ENCODE measurements at places on chromosomes 1 and 21.

DNA sequence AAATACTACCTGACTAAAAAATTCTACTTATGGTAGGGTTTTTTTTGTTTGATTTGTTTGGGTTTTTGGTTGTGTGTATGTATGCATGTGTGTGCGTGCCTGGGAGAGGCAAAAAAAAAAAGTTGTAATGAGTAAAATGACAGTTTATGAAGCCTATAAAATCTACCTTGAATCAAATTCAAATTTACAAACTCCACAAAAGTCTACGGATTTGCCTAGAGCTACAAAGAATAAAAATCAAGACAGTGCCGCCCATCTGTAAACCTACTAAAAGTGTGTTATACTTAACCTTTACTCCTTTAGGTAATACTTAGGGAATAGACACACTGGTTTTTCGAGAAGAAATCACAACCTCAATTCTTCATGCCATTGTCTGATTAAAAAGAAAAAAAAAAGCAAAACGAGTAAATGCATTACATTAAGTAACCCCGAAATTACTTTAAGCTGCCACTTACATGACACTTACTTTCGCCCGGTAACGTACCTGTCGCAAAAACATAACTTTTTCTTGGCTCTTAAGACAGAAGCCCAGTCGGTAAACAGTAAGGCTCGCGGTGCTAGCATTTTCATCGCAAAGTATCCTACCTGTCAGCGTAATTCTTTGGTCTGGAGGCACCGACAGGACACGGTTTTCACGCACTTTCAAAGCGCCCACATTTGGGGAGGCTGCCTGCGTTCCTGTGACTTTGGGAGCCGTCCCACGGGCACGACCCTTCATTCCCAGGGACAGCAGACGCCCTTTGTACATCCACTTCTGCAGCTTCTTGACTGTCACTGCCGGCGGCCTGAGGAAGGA, 951 bp downstream of the SYDE2 start:
- no peak for DNase-seq

GRCh38 chr1:87535551-87535950, 206.9 kb downstream of the LMO4 start:
- no peak for DNase-seq

- no peak for DNase-seq
These were observed 161.1 kb downstream of the PIK3R3 start for GRCh38 chr1:45971335-45971734.

DNA sequence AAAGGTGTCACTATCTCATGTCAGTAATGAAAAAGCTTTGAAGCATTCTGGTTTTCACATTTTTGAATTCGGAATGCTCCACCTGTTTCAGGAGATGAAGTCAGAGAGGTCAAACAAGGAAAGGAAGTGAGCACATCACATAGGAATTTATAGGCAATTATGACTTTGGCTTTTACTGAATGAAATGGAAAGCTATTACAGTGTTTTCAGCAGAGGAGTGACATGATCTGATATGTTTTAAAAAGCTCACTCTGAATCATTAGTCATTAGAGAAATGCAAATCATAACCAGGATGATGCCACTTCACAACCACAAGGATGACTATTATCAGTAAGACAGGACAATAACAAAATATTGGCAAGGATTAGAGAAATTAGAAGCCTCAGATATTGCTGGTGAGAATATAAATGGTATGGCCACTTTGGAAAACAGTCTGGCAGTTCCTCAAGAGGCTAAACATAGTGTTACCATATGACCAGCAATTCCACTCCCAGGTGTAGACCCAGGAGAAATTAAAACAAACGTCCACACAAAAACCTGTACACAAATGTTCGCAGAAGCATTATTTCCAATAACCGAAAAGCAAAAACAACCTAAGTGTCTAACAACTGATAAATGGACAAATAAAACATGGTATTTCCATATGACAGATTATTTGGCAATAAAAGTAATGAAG, 7.5 kb downstream of the TAF1A start:
- no peak for DNase-seq

GRCh38 chr1:175511496-175511895, 231.9 kb downstream of the TNR start:
- no peak for DNase-seq
